NCI-H1417 treated with DMSO at 0.1 percent for 48 hours (cell line): ENCODE measurements at places on chromosomes 7 and 10.

DNA sequence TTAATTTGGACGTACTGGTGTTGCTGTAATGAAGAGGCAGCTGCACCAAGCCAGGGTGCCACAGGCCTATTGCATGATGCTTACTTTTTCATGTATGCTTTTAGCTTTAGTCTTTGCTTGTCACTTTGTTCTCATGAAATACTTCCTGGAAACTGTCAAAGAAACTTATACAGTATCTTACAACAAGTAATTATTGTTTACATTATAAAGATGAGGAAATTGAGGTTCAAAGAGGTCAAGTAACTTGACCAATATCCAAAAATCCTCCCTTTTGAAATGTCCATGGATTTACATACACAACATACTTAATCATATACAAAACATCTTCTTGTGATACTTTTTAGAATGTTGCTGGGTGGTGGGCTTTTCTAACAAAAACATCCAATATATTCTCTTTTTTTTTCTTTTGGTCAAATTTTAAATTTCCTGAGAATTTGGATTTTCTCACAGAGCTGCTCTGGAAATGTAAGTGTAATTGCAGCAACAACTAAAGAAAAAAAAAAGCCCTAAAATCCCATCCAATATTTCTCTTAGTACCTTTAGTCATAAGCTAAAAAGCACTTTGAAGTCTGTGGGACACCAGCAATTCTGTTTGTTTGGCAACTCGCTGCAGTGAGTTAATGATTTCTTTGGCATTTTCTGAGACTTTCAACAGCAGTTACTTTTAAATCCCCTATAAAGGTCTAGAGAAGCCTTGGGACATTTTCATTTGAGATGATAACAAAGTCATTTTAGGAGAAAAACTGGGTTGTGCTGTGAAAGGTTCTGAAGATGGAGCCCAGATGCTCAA is 500.6 kb upstream of the IGFBP3 start:
- DNase-seq, result no peak

- DNase-seq, result no peak
These were observed 27.7 kb upstream of the CROT start for GRCh38 chr7:87317691-87318245.

DNA sequence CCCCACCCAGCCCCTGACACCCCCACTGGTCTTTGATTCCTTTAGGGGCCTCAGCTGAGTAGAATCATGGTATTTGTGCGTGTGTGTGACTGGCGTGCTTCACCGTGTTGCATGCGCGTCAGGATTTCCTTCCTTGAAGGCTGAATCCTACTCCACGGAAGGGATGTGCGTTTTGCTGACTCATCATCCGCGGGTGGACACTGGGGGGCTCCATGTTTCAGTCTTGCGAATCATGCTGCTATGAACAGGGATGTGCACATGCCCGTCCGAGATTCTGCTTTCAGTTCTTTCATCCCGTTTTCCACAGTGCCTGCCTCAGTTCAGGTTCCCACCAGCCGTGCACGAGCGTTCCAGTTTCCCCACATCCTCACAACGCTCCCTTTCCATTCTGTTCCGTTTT is 20.9 kb upstream of the JAKMIP3 start:
- DNase-seq, result no peak

- no peak for DNase-seq
These were observed 43.5 kb downstream of the NHLRC2 start for GRCh38 chr10:113897693-113898618.

DNA sequence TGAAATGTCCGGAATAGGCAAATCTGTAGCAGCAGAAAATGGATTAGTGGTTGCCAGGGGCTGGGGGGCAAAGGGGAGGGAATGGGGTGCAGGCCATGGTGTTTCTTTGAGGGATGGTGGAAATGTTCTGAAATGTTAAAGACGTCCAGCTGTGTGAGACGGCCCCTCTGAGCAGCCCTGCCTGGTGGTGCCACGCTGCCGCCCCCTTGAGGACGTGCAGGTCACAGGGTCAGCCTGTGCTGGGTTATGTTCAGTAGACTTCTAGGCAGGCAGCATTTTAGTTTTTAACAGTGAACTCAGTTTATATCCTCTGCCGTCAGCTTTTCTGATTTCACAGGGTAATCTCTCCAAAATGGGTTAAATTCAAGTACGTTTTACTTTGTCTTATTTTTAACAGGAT is 9.4 kb downstream of the NUB1 start:
- no peak for DNase-seq

DNA sequence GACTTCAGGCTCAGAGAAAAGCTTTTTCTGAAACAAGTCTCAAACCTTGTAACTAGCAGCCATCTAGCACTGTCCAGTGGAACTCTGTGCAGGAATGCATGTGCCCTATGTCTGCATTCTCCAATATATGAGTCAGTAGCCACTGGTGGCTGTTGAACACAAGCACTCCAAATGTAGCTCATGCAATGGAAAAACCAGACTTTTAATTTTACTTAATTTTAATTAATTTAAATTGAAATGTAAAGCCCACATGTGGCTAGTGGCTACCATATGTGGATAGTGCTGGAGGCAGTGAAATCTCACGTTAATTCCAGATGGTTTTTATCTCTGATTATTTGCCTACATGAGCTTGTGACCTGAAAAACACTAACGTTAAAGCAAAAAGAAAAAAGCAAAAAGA is 225.1 kb downstream of the GATA3 start:
- no peak for DNase-seq

DNA sequence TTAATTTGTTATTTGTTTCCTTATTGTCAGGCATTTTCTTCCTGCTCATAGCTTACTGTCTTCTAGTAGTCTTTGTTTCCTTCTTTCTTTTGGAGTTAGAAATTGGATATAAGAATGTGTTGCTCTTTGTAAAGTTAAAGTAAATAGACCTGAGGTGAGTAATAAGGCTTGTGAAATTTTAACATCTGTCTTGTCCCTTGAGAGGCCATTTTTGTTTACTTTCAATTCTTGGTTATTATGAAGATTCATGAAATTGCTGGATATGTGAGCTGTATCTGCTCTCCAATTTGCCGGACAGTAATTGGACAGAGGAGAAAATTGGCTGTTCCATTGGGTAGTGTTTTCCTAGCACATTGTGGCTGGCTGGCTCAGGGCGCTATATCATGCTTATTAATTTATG is 260.7 kb downstream of the EXOC4 start:
- DNase-seq, result no peak

GRCh38 chr10:67959839-67960476 is 75.5 kb downstream of the SIRT1 start:
- no peak for DNase-seq

DNA sequence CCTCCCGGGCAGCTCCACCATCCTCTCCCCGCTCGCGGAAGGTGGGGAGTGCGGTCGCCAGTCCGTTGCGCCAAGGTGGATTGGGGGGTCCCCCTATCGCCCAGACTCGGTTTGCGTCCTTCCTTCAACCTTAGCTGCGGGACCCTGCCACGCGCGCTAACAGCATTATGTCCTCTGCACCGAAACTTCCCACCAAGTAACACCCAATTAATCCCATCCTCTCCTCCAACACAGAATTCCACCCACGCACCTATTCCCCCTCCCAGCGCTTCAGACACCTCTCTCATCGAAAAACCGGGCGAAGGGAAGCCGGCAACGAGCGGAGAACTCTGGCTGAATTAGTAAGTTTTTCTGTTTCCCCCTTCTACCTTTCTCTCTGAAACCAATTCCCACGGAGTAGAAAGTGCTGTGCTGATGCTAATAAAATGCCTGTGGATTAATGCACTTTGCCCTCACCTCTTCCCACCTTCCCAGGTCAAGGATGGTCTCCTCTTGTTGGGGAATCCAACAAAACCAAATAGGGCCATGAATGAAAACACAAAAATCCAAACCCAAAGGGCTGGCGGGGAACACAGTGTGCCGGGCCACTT is 947 bp downstream of the HOXA3 start:
- no peak for DNase-seq

DNA sequence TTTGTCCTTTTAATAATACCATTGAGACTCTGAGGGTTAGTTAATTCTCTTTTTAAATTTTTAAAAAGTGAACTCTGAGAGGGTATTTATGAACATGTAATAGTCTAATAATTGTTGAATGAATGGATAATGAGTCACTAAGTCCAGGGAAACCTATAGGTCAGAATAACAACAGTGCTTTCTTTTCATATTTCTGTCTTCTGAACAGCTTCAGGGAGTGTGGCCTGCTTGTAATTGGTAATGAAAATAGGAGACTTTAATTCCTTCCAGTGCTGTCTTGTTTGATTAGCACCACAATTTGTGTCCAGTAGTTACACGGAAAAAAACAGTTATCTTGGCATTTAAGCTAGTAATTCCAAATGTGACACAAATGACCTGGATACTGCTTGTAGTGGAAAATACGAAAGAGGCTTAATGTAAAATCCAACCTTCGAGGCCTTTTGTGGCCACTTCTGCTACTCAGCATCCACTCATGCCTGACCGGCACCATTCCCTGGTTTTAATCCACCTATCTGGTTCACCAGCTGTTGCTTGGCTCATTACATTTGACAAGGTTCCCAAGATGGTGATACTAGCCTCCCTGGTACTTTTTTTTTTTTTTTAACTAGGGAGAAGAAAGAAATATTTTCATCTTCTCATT is 149.3 kb upstream of the IMMP2L start:
- DNase-seq, result no peak

GRCh38 chr10:102645388-102645740 is 1.1 kb downstream of the TRIM8 start:
- DNase-seq, result no peak

DNA sequence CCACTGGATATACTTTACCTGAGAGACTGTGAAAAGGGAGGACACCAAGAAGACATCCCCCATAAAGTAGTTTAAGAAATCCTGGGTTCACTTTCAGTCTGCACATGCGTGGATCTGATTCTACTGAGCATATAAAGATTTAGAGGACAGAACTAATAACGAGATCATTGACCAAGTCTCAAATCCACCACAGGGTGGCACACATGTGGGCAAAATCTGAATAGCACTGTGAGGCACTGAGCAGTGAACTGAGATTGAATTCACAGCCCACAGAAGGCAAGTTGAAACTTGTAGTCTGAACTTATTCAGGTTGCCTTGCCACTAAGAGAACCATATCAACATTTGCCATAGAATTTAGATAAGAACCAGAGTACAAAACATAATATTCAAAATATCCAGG is 818.6 kb downstream of the GRID1 start:
- no peak for DNase-seq

DNA sequence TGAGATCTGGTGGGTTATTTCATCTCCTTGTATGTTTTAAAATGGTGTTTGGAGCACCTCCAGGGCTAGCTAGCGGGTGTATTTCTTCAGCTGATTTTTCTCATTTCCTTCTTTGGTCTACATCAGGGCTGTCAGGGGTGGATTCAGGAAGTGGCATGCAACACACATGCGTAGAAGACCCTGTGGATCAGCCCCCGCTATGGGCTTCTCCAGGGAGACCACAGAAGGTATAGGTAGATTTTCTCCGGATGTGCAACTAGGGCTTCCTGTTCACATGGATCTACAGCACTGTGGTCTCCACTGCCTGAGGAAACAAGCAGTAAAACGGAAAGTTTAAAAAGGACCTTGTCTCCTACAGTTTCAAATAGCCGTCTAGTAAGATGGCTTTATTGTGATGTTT is 10.4 kb downstream of the NUB1 start:
- DNase-seq, result no peak

- no peak for DNase-seq
These were observed 21.0 kb downstream of the IL15RA start for GRCh38 chr10:5956146-5956936.
